ENCODE measurements at places on chromosomes 7 and 10.

- no peak for DNase-seq
These were observed 26.1 kb upstream of the RSU1 start for GRCh38 chr10:16843252-16843870.

DNA sequence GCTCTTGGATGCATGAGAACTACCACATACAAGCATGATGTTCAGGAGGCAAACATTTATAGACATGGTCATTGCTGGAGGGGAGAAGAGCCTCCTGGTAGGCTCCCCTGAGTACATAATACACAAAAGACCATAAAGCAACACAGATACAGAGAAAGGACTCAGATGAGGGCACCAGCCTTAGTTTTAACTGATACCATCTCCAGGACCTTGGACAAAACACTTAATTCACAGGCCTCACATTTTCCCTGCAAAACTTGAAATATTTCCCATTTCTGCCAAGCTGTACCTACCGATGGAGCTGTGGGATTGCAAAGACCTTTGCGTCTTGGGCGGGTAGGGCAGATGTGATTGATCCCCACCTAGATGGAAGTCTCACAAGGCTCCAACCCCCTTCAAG, 16.7 kb upstream of the ZNF488 start:
- DNase-seq = peak; percentile 27

GRCh38 chr7:105656922-105657521, 75.7 kb upstream of the EFCAB10 start:
- DNase-seq = peak; percentile 87

DNA sequence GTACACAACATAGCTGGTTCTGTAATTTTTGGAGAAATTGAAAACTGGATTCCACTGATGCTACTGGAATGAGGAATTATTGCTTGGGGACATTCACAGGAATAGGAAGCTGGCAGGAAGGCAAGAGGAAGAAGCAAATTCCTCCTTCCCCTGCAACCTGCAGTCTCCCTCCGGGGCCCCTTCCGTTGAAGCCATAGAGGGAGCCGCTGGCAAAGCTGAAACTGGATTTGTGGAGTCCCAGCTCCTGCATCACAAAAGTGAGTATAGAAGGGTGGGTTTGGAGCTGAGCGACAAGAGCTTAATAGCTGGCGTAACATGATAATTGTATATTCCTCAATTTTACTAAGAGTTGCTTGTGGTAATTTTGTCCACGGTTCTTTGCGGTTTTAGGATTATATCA, 190.8 kb downstream of the ADRA2A start:
- DNase-seq = no peak

- no peak for DNase-seq
These were observed 53.0 kb upstream of the RPA3 start for GRCh38 chr7:7771452-7771851.

- DNase-seq = no peak
These were observed 148.0 kb downstream of the TSPAN12 start for GRCh38 chr7:120709972-120710320.
